ENCODE measurements at places on chromosomes 7 and 10.

DNA sequence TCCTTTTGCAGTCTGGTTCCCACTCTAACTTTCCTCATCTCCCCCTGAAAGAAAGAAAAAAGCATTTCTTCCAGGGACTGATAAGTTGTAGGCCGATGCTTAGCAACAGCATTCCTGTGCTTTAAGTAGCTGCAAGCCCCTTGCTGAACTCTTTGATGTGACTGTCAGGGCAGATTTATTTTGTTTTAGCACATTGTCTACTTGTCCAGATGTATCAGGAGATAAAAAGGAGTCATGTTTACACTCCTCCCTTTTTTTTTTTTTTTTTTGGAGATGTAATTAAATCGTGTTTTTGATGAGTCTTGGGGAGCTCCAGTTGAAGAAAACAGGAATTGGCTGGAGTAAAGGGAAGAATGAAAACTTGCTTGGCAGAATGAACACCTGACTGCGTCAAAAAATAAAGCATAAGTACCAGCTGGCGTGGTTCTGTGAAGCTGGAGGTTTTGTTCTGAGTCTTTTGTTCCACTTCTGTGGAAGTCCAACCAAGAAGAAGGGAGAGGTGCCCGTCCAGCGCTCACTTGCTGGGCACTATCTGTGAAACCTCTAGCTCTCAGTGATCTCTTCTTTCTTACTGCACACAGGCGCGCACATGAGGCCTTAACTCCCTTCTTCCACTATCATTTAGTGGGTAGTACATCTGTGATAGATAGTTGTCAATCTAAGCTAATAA is 871.7 kb downstream of the LRMDA start:
- no peak for DNase-seq

DNA sequence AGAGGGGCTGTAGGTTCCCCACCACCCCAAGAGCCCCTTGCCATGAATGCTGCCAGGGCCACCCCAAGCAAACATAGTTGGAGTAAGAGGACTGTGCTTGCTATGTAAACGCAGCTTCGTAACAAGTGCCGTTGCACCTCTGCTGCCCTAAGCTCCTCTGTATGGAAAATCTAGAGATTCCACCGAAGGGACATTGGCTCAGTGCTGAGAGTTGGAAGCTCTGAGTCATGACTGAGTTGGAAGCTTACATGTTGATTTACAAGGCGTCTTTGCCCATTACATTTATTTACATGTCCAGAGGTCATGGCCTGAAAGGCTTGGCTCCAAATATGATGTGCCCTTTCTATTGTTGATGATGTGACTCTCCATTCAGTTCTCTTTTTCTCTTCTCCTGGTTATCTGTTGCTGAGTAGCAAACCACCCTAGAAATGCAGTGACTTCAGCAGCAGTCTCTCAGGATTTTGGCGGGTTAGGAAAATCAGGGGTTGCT is 233.1 kb upstream of the TCF7L2 start:
- DNase-seq = no peak

DNA sequence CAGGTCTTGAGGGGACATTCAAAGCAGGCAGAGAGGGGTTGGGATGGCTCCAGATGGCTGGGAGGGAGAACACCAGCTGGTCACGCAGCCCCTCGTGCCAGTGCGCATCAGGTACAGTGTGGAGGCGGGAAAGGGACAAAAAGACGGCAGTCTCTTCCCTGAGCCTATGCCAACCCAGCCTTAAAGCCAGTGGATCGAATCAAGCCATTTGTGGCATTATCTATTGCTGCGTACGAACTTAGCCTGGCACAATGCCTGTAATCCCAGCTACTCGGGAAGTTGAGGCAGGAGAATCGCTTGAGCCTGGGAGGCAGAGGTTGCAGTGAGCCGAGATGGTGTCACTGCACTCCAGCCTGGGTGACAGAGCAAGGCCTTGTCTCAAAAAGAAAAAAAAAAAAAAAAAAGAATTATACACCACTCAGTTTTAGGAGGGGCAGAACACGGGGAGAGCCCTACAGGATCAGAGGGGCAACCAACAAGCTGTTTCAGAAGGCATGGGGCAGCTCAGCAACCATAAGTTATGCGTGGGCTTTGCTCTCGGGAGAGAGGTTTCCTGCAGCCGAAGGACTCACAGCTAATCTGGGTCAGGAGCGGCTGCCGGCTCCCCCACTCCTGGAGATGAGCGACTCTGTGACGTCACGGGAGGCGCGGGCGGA is 356 bp upstream of the NDUFB2 start:
- peak; percentile 72 for DNase-seq

- DNase-seq = no peak
Observed at GRCh38 chr7:113086431-113086888, at the start of gene GPR85. Gene GPR85, minus strand, starts transcription at chr7:113086827. Its CDS starts 2,106 bp downstream, at chr7:113084721.

- DNase-seq = no peak
Observed at GRCh38 chr7:111871283-111871682, 309.0 kb upstream of the IMMP2L start.

DNA sequence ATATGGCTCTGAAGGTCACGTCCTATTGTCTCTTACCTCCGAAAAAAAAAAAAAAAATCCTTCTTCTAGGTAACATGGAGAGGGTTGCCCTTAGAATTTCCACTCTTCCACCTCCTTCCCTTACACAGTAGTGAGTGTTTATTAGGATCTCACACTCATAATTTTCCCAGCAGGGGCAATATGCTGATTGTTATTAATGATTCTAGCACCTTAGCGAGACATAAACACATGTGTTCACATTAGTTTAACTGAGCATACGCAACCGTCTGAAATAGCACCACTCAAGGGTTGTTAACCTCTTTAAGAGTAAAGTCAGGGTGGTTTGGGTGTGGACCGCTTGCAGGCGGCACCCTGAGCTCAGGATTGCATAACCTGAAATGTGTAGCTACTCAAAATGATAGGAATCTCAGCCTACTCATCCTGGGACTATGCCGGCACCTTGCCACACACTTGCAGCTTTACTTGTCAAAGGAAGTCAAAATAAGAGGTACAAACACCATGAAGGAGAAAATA is 52.2 kb downstream of the CPEB3 start:
- DNase-seq = no peak

DNA sequence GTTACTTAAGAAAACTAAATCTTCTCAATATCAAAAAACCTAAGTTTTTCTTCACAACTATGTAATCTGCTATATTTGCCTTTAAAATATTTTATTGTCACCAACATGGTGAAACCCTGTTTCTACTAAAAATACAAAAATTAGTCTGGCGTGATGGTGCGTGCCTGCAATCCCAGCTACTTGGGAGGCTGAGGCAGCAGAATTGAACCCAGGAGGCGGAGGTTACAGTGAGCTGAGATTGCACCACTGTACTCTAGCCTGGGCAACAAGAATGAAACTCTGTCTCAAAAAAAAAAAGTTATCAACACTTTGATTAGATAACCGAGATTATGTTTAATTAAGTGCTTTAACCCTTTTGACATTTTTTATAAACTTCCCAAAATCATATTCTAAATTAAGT is 28.3 kb upstream of the CLDN4 start:
- DNase-seq = no peak

GRCh38 chr7:112449353-112449752 is 907 bp upstream of the IFRD1 start:
- no peak for DNase-seq

GRCh38 chr7:20826243-20826642 is 39.6 kb upstream of the SP8 start:
- no peak for DNase-seq

GRCh38 chr7:130065500-130066152 is 4.7 kb upstream of the KLHDC10 start:
- DNase-seq = no peak

- peak; percentile 63 for DNase-seq
Observed at GRCh38 chr7:69002416-69002815, 595.9 kb upstream of the AUTS2 start.

GRCh38 chr10:78760463-78761310 is 308.1 kb upstream of the ZMIZ1 start:
- no peak for DNase-seq

DNA sequence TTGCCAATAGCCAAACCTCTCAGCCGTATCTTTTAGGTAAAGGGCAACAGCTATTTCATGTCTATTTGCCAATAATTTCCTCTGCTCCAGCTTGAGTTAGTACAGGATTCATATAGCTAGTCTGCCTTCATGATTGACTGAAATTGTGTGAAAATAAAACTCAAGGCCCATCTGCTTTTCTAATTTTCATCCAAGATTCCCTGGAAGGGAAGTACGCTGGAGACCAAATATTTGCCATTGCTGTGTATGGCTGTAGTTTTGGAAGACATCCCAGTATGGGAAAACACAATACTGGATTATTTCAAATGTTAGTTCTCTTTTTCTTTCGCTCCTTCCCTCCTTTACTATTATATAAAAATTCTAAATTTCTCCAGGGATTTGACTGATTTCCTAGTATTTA is 652.4 kb downstream of the CNTNAP2 start:
- no peak for DNase-seq

GRCh38 chr10:26829810-26830515 is 30.8 kb downstream of the ABI1 start:
- no peak for DNase-seq

DNA sequence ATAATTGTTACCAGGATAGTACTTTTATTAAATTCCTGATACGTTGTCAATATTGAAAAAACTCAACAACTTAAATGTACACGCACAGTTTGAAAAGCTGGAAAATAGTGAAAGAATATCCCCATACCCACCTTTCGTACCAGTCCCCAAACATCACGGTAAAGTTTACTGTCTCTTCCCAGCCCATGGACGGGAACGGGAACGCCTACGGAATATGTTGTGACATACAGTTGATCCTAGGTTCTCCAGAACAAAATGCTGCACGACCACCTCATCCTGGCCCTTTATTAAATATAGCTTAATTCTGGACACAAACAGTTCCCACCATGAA is 527 bp upstream of the BCAP29 start:
- no peak for DNase-seq

- no peak for DNase-seq
Observed at GRCh38 chr7:90256778-90257177, 11.8 kb downstream of the CFAP69 start.

DNA sequence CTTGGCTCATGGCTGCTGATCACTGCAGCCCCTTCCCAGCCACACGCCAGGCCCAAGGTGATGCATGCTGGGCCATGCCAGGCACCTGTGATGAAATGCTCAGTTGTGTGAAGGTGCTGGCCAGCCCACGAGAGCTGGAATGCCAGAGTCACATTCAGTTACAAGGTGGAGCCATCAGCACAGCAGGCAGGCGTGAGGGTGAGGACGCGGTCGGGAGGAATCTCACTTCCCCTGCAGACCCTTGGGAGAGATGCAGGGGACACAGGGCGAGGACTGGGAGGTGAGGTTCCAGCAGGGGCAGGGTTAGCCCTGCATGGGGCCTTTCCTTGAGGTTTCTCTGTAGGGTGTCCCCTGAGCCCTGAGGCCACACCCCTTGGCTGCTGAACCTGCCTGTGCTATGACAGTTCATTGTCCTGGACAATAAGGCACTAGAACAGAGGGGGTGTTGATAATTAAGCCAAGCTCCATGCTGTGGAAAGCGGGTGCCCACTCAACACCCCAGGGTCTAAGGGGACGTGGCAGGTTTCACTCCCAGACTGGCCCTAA is 82.4 kb downstream of the ADARB2 start:
- no peak for DNase-seq

GRCh38 chr10:112672706-112673105 is 225.7 kb downstream of the VTI1A start:
- DNase-seq = no peak

GRCh38 chr7:123367484-123368122 is 166.8 kb downstream of the IQUB start:
- DNase-seq = no peak

DNA sequence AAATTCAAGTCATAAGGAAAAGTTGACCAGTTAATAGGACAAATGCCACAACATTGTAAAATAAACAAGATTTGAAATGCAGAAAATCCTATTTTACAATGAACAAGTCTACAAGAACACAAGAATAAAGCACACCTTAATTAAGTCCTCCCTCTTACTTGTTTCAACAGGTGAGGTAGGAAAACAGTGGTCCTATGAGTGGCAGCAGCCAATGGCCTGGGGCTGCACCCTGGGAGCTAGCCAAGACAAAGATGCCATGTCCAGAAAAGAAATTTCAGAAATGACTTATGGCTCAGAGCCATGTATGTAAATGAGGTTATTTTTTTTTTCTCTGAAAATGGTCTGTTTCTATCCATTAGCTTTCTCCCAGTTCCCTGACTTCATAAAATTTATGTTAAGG is 14.3 kb downstream of the KLLN start:
- no peak for DNase-seq

- no peak for DNase-seq
Observed at GRCh38 chr7:5598769-5599371, 175.2 kb upstream of the TNRC18 start.

GRCh38 chr10:13528875-13529713 is at the start of gene BEND7:
Gene BEND7, minus strand, starts transcription at chr10:13529014. Its CDS starts 481 bp downstream, at chr10:13528533.
- DNase-seq = no peak

DNA sequence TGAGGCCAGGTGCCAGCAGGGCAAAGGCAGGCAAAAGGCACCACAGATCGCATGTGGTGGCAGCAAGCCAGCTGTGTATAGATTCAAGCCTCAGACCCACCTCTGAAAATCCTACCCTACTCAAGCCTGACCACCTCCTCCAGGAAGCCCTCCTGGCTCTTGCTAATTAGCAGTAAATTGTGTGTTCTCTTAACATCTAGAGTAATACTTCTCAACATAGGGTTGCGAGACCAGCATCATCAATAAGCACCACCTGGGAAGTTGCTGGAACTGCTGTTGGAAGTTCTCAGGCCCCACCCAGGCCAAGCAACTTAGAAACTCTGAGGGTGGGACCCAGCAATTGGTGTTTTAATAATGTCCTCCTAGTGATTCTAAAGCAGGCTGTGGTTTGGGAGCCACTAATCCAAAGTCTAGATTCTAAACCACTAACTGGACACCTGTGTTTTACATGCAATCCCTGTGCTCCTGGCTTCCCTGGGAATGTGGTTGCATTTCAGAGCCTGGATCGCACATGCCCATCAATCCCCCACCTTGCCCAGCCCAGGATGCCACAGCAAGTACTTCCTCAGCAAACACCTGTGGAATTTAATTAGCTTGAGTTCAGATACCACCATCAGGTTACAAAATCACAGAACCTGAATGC is 46.2 kb downstream of the KCNMA1 start:
- DNase-seq = no peak

- no peak for DNase-seq
Observed at GRCh38 chr7:106260136-106260561, 24.6 kb downstream of the NAMPT start.

- no peak for DNase-seq
Observed at GRCh38 chr10:104028146-104028545, 57.5 kb downstream of the COL17A1 start.

DNA sequence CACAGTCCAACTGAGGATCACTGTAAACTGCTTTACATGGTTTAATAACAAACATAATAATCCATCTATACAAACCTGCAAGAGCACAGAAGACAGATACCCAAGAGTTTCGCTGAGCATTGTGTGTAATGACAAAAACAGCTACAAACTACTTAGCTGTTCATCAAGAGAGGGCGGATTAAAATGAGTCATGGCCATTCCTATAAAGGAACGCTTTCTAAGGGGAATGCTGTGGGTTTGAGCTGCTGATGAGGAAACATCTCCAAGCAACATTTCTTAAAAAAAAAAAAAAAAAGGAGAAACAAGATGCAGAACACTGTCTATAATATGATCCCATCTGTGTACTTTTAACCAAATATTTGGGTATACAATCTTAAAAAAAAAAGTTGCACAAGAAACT is 33.8 kb downstream of the VOPP1 start:
- peak; percentile 86 for DNase-seq
